Upper lobe of right lung (tissue), 1 donor: ENCODE measurements at places on chromosomes 4 and X. TPM values are rescaled to one million over a fixed set of nuclear protein-coding genes. Genes with fewer than 3 reads are reported as not detected.

The BOD1L1 gene
- total RNA-seq = 37.5 TPM

The TIMM8A gene
- total RNA-seq = 6.4 TPM

The PROM1 gene
- total RNA-seq = 0.93 TPM

The UGT2B7 gene
- total RNA-seq = 0.96 TPM

The NPY1R gene
- 4.6 TPM for total RNA-seq

The F8A3 gene
- total RNA-seq = not detected

The PAGE5 gene
- total RNA-seq = not detected

The STPG2 gene
- 0.41 TPM for total RNA-seq

The PRDM8 gene
- 1.7 TPM for total RNA-seq

The UNC5C gene
- total RNA-seq = 6.7 TPM

The SAGE1 gene
- not detected for total RNA-seq

The TLR6 gene
- total RNA-seq = 9.6 TPM

The GRIA2 gene
- not detected for total RNA-seq

DNA sequence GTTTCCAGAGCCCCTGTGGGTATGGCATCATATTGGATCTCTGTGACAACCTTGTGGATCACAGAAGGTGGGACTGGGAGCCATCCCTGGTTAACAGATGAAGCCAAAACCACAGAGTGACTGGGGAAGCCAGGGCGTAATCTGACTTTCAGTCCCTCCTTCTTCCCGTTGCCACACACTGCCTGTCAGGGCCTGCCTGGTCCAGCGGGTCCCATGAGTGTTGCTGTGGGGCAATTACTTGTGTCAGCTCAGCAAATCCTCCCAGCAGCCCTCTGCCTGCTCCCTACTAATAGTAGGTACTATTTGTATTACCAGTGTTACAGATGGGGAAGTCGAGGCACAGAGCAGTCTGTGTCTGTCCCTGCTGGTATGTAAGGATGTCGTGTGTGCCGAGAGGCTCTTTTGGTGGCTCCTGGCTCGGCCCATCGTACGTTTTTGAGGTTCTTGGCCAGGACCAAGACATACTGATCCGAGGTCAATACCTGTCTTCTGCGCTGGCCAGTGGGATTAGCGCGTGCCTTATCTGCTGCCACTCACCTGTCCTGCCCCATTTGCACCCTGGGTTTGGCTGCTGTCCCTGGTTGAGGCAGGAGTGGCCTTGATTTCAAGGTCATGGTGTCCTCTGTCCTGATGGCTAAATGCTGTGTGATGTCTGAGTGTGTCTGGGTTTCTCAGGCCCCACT is 5.7 kb downstream of the NSG1 start:
- DNase-seq = no peak

GRCh38 chrX:49921109-49921508 is 1.3 kb upstream of the CLCN5 start:
- DNase-seq = no peak

DNA sequence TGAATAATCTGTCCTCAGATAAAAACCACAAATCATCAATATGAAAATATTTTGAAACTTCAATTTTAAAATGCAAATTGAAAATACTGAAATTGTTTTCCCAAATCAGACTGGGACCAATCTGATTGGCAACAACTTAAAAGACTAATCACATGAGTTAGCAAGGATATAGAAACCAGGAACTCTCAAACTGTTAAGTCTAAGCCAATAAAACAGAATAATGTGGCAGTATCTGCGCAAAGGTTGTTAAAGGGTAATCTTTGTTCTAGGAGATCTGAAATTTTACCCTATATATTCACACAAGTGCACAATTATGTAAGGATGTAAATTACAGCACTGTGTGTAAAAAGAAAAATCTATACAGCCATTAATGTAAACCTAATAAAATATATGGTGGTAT is 29.7 kb downstream of the EIF4E start:
- DNase-seq = no peak

DNA sequence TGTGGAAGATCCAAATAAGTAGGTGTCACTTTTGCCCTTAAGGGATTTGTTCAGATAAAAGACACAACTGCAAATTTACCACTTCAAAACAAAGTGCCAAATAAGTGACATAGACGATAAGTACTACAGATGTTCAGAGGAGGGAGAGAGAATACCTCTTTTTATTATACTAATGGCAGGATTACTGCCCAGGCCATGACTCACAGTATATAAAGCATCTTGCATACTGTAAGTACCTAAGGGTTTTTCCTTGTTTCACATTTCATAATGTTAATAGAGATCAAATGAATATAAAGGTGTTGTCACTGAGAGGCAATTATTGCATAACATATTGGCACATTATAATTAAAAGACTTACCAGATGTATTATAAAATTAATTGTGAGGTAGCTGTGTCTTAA is 46.4 kb downstream of the PTPN13 start:
- no peak for DNase-seq

DNA sequence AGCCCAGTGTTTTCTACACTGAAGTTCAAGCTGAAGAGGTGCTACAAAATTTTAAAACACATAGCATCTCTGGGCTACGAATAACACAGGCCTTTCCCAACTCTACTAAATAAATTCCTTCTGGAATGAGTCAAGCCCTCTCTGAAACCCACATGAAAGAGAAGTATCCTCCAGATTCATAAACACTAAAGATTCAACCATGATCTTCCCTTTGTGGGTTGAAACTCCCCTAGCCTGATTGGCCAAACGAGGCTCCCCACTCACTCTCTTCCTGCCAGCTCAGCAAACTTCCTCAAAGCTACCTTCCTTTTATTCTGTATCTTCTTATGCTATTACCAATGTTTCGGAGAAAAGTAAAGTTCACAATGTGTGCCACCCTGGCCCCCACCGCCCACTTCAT is 95.4 kb downstream of the NKX6-1 start:
- no peak for DNase-seq

- DNase-seq = no peak
These were observed 22.8 kb downstream of the IL1RAPL1 start for GRCh38 chrX:28609917-28610613.

- no peak for DNase-seq
These were observed 11.0 kb downstream of the ATP5ME start for GRCh38 chr4:663046-663437.

DNA sequence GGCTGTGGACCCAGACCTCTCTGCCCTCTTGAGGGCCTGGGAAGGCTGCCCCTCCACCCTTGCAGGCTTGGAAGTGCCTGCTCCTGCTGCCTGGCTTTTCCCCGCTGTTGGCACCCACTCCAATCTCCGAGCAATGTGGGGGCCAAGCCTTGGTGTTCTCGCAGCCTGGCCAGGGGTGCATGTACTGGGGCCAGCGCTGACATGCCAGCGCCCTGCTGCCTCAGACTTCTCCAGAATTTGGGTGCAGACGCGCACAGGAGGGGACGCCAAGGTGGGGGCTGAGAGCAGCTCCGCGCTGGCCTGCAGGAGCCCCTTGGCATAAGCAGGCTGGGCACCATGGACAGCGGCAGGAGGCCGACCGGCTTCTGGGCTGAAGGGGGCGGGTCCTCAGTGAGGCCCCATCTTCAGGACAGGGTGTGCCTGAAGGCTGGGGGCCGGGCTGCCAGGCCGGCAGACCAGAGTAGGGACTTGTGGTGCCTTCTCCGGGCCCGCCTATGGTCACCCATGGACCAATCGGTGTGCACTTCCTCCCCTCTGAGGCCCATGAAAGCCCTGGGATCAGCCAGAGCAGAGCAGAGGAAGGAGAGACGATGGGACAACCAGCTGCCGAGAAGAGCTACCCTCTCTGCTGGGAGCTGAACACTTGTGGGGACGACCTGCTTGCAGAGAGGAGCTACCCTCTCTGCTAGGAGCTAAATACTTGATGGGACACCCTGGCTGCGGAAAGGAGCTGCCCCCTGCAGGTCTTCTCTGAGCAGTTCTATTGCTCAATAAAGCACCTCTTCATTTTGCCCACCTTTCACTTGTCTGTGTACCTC is 118.3 kb downstream of the DNAAF6 start:
- peak; percentile 63 for DNase-seq

DNA sequence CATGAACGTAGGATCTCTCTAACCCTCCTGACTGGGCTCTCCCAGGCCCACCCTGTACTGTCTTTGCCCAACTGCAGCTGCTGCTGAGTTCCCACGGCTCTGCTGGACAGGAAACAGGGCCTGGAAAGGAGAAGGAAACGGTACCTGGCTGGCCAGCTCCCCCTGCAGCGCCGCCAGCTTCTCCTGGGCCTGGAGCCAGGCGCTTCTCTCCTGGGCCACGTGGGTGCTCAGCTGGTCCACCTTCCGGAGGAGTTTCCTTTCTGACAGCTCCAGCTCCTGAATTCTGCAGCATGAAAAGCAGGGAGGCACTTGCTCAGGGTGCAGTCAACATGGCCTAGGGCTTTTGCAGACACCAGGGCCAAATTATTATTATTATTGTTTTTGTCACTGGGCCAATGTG is 6.5 kb downstream of the C4orf50 start:
- DNase-seq = peak; percentile 78

DNA sequence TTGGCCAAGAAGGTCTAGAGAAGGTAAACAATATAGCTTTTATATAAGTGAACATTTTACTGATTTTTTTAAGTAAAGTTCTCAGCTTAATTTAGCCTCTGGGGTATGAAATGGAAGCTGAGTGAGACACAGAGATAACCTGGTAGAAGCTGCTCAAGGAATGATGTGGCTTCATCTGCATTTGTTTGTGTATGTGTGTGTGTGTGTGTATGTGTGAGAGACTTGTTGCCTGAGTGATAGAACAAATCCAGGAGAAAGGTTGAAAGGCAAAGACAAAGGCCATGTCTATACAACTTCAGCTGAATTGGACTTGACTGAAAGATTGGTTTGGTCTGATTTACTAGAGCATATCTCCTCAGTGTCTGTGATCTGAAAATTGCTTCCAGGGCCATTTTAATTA is 63.6 kb downstream of the PCDH7 start:
- no peak for DNase-seq

DNA sequence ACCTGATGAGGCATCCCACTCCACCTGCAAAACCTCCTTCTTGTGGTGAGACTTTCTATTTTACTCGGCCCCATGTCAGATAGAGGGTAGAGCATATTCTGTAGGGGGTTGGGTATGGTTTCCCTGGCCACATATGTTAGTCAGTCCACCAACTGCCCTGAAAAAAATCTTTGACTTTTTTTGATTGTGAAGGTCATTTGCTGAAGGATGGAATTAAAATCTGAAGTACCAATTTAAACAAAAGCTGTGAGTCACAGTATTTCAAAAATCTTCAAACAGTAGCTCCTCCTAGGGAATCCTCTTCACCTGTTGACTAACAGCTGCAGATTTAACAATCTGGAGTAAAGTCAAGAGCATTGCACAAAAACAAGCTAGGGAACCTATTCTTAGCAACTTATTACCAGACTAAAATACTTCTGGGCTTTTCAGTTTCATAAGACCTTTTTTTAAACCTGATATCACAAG is 8.0 kb upstream of the CCDC110 start:
- DNase-seq = no peak

DNA sequence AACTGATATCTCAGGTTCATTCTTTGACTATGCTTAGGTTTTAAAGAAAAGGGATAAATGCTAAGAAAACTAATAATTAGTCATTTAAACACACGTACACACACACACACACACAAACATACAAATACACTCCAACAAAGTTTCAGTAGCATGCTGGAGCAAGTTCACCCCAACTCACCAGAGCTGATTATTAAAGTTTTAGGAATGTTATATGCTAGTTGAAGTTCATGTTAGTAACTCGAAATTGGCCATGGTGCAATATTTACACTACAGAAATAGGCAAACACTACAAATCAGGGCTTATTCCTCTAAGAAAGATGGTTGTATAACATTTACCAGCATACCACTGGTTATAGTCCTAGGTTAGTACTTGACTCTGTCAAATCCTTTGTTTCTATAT is 384.0 kb upstream of the DIPK2B start:
- no peak for DNase-seq

GRCh38 chr4:112952313-112952700 is 97.1 kb upstream of the ANK2 start:
- DNase-seq = no peak

- DNase-seq = no peak
These were observed 7.8 kb downstream of the C4orf54 start for GRCh38 chr4:99649778-99650177.

GRCh38 chrX:39112143-39112542 is 310.9 kb downstream of the MID1IP1 start:
- DNase-seq = no peak

- DNase-seq = no peak
These were observed 217.9 kb upstream of the GPC4 start for GRCh38 chrX:133633162-133633561.

GRCh38 chr4:153255233-153255632 is 51.0 kb downstream of the TRIM2 start:
- DNase-seq = no peak

- DNase-seq = no peak
These were observed 319.0 kb downstream of the STK32B start for GRCh38 chr4:5370286-5370685.

DNA sequence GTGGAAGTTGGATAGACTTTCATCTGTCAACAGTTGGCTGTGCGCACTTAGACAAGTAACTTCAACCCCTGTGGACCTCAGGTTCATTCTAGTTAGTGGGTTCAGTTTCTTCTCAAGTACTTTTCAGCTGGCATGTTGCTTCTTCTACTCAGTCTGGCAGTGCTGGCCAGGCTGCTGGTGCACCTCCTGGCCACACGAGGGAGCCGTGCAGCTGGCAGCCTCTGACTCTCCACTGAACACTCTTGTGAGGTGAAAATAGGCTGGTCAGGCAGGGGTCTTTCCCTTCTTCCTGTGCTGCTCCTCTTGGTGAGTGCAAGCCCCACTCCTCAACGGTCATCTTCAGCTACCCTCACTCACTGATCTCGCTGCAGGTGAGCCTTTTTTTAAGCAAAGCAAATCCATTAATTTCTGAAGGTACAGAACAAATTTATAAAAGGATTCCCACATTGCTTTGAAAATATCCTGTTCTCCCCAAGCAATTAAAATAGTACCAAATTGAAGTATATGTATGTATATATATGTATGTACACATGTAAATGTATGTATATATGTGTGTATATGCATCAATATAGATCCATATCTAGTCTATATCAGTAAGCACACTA is 30.6 kb downstream of the LONRF3 start:
- DNase-seq = peak; percentile 67

DNA sequence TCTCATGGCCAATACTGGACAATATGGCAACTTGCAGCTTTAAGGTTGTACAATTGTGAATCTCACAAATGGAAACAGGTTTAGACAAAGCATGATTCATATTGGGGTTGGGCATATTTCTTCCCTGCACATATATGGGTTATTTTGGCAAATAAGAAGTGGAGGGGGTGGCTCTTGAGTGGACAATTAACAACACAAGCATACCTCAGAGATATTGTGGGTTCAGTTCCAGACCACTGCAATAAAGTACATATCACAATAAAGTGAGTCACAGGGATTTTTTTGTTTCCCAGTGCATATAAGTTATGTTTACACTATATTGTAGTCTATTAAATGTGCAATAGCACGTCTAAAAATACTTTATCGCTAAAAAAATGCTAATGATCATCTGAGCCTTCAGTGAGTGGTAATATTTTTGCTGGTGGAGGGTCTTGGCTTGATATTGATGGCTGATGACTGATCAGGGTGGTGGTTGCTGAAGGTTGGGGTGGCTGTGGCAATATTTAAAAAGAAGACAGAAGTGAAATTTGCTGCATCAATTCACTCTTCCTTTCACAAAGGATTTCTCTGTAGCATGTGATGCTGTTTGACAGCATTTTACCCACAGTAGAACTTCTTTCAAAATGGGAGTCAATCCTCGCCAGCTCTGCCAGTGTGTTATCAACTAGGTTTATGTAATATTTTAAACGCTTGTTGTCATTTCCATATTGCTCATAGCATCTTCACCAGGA is 50.5 kb upstream of the OGT start:
- no peak for DNase-seq
